Right lobe of liver (tissue), 6 donors: ENCODE measurements at places on chromosomes 4 and X. TPM values are rescaled to one million over a fixed set of nuclear protein-coding genes. Genes with fewer than 3 reads are reported as not detected.

GRCh38 chrX:21408307-21408706, 34.1 kb downstream of the CNKSR2 start:
- no peak overlapping the region for H3K27ac ChIP-seq
- H3K36me3 ChIP-seq: no peaks in the 10 kb centered on the region
- no peak for DNase-seq
- H3K27me3 ChIP-seq: no peaks in the 10 kb centered on the region
- no peak overlapping the region for H3K4me3 ChIP-seq
- H3K4me1 ChIP-seq: no peaks in the 10 kb centered on the region

DNA sequence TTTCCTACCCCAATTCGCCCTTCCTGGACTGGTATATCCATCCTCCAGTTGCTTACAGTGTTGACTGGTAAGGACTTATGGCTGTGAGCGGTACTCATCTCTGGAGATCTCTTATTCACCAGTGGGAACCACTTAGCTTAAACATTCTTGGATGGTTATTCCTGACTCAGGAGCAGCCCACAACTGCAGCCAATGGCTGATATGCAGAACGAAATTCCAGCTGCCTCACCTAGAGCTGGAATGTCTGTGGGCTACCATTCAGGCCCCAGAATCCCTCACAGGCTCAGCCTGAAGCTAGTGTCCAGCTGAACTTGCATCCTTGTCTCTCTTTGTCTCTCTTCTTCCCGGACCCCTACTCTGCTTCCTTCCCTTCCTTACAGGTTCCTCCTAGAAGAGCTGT, 138.9 kb upstream of the SMIM31 start:
- no peaks in the 10 kb centered on the region for H3K36me3 ChIP-seq
- H3K27ac ChIP-seq: no peak overlapping the region
- no peaks in the 10 kb centered on the region for H3K27me3 ChIP-seq
- no peaks in the 10 kb centered on the region for H3K4me1 ChIP-seq
- no peak for DNase-seq

DNA sequence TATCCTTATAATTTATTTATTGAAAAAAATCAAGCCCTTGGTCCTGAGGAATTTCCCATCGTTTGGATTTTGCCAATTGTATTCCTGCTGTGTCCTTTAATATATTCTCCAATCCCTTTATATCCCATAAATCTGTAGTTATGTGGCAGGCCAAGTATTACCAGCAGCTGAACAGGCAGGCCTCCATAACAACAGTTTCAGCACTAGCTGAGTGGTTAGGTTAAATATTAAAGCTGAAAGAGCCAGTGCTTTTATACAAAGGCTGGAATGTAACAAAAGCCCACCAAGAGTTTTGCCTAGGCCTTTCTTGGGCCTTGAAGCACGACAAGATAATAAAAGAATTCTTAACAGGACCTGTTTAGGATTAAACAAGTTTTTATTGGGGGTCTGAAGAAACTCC, 366.6 kb upstream of the GALNT7 start:
- H3K4me3 ChIP-seq: no peak overlapping the region
- H3K4me1 ChIP-seq: no peaks in the 10 kb centered on the region
- H3K27ac ChIP-seq: no peak overlapping the region
- no peak for DNase-seq

- DNase-seq: no peak
- no peak overlapping the region for H3K27ac ChIP-seq
- no peaks in the 10 kb centered on the region for H3K4me1 ChIP-seq
- H3K4me3 ChIP-seq: no peak overlapping the region
- H3K36me3 ChIP-seq: no peaks in the 10 kb centered on the region
Observed at GRCh38 chrX:148310426-148311165, 189.8 kb upstream of the AFF2 start.

- H3K4me1 ChIP-seq: no peaks in the 10 kb centered on the region
- no peak overlapping the region for H3K4me3 ChIP-seq
- H3K27me3 ChIP-seq: no peaks in the 10 kb centered on the region
Observed at GRCh38 chrX:138034136-138034535, 468.2 kb downstream of the ZIC3 start.

DNA sequence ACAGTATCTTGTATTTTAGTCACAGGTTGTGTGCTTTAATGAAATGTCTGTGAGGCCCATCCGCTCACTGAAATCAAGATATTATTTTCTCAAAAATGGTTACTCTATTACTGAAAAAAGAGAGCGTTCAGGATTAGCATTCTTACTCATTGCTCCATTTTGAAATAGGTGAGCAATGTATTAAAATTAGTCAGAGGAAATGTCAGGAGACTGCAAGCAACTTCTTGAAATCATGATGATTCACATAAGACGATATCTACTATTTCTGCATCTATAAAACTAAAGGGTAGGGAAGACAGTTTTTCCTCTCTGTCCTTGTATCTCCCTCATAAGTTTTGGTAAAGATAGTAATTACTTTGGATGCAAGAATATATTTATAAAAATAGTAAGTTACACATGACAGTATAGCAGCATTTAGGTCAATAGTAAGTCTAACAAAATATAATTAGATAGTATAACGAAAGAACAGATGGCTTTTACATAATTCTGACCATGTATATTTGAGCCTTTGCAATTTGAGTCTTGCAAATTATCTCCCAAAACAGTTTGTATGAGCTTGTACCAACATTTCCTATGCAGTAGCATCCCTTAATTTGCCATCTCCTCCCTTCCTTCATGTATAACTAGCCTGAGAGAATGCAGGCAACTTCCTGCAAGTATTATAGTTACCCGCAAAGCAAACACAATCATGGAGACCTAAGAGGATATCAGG, 937.8 kb downstream of the PCDH7 start:
- H3K36me3 ChIP-seq: no peaks in the 10 kb centered on the region
- no peak overlapping the region for H3K27ac ChIP-seq
- no peak overlapping the region for H3K4me3 ChIP-seq
- DNase-seq: no peak

DNA sequence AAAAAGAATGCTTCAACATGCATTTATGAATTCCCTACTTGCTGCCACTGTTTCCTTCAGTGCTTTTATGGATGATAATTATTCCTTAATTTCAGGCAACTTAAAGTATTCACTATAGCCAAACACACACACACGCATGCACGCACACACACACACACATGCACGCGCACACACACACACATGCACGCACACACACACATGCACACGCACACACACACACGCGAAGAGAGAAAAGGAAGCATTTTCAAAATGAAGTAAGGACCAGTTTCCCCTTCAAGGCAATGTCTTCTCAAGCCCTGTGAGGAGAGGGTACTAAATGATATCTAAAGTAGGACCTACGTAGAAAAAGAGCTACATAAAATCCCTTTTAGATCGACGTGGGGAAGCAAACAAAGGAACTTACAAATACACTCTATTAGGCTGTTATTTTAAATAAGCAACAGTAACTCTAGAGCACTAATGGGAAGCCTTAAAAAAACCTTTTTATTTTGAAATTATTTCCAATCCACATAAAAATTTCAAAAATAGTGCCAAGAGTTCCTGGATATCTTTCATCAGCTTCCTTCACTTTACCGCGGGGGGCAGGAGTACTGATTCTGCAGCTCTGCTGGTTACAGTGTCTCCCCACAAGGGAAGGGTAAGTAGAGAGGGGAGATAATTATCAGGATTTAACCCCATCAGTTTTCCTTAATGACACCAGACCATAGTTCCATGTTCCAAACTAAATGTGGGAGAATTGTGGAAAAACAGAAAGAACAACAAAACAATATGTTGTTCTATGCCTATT, 13.7 kb downstream of the IRF2 start:
- H3K27me3 ChIP-seq: no peaks in the 10 kb centered on the region
- peaks cover 31% of the 10 kb centered on the region for H3K4me1 ChIP-seq
- no peak overlapping the region for H3K4me3 ChIP-seq
- no peaks in the 10 kb centered on the region for H3K36me3 ChIP-seq

- no peaks in the 10 kb centered on the region for H3K27me3 ChIP-seq
- H3K27ac ChIP-seq: no peak overlapping the region
- H3K4me1 ChIP-seq: no peaks in the 10 kb centered on the region
Observed at GRCh38 chrX:37765507-37765906, 14.4 kb upstream of the CYBB start.

- H3K27me3 ChIP-seq: no peaks in the 10 kb centered on the region
- no peak overlapping the region for H3K27ac ChIP-seq
- no peak for DNase-seq
Observed at GRCh38 chr4:12978310-12978709, 505.8 kb downstream of the RAB28 start.

DNA sequence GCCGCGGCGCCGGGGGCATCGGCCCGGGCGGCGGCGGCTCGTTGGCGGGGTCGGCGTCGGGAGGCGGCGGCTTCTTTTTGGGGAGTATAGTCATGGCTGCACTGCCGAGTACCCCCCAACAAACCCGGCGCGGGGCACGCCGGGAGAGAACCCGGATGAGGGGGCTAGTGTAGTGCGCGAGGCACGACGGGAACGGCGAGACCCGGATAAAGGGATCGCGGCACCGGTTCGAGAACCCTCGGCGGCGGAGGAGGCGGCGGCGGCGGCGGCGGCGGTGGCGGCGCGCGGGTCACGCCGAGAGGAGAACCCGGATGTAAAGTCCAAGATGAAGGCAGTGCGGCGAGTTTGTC, at the start of gene OTUD5:
Gene OTUD5 (minus strand): TSS at position 131 of the 350 bp plus-strand sequence. CDS start 37 bp downstream, at position 94.
- no peaks in the 10 kb centered on the region for H3K27me3 ChIP-seq
- H3K4me1 ChIP-seq: no peaks in the 10 kb centered on the region
- DNase-seq: no peak
- H3K4me3 ChIP-seq: peak within 1 kb of the TSS; percentile 63
- H3K36me3 ChIP-seq: no peaks in the 10 kb centered on the region

DNA sequence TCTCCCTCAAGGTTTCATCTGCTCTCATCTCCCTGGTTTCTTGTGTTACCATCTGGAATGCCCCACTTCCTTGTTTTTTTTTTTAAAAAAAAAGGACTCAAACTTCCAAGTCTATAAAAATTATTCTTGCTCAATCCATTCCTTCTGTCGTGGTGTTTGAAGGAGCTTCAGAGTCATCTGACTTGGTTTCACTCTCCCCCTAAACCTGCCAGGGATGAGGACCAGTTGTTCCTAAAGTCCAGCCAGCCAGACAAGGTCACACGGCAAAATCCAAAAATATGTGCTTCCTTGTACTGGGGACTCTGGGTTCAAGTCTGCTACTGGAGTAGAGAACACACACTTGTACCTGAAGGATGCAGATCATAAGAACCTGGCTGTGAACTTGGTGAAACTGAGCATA, 84.5 kb upstream of the GPM6B start:
- no peaks in the 10 kb centered on the region for H3K27me3 ChIP-seq
- no peak for DNase-seq
- no peak overlapping the region for H3K27ac ChIP-seq
- no peak overlapping the region for H3K4me3 ChIP-seq

DNA sequence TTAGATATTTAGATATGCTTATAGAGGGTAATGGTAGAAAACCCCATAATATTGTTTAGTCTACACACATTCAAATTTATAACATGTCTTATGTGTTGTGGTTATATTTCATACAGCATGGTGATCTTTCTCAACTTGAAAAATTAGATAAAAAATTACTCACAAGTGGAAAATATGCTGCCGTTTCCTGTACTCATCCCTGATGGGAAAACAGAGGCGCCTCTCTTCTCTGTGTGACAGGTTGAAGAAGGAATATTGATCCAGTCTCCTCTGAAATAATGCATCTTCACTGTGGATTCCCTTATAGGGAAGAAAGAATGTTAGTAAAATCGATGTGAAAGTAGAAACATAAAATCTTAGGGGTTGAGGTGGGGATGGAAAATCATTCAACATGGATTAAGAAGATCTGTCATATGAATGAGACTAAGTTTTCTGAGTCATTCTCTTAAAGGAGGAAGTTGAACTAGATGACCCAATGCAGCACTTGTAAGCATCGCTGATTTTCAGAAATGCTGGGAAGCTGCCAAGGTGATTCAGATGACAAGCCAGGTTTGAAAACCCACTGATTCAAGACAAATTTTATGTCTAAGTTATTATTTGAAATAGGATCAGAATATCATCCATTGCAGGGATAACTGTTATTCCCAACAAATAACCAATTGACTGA, 70.7 kb downstream of the ANKRD50 start:
- no peak overlapping the region for H3K4me3 ChIP-seq
- H3K36me3 ChIP-seq: no peaks in the 10 kb centered on the region
- no peaks in the 10 kb centered on the region for H3K4me1 ChIP-seq

DNA sequence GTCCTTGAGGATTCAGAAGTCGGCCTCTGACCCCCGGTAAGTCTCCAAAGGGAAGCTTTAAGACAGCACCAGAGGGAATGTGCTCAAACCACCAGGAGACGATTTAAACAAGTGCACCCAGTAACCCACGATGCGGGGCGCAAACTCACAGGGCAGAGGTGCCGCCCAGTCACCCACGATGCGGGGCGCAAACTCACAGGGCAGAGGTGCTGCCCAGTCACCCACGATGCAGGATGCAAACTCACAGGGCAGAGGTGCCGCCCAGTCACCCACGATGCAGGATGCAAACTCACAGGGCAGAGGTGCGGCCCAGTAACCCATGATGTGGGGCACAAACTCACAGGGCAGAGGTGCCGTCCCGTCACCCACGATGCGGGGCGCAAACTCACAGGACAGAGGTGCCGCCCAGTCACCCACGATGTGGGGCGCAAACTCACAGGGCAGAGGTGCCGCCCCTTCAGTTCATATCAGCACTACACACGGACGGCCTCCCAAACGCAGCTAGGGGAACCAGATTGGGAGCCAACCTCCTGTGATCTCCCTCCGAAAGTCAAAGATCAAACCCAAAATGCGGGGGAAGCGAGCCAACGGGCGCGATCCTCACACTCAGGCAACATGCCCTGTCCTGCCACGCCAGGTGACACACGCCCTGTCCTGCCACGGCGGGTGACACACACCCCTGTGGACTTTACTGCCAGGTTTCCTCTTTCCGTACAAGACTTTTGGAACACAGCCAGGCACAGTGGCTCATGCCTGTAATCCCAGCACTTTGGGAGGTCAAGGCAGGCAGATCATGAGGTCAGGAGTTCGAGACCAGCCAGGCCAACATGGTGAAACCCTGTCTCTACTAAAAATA, 11.3 kb downstream of the PPP2R3B start:
- no peaks in the 10 kb centered on the region for H3K4me1 ChIP-seq
- H3K36me3 ChIP-seq: no peaks in the 10 kb centered on the region
- DNase-seq: no peak
- H3K27ac ChIP-seq: no peak overlapping the region
- no peak overlapping the region for H3K4me3 ChIP-seq

GRCh38 chrX:139639253-139639652, 68.7 kb downstream of the MCF2 start:
- H3K27me3 ChIP-seq: no peaks in the 10 kb centered on the region
- H3K27ac ChIP-seq: no peak overlapping the region
- H3K36me3 ChIP-seq: no peaks in the 10 kb centered on the region
- no peak for DNase-seq
- H3K4me1 ChIP-seq: no peaks in the 10 kb centered on the region

DNA sequence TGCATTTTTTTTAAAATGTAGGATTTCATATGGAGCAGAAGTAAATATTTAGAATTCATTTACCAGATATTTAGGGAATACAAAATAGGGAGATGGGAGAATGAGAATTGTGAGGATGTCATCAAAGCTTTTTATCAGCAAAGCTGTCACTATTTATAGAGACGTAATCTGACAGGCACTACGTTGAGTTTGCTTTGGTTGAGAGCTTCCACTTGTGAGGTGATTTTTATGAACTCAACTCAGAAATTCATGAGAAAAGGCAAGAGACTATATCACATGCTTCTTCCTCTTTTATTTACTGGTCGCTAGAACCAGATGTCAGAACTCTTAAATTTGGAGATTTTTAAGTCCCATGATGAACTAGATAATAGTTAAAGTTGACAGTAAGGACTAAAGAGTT, 211.2 kb downstream of the GBA3 start:
- DNase-seq: no peak
- no peaks in the 10 kb centered on the region for H3K36me3 ChIP-seq
- no peaks in the 10 kb centered on the region for H3K27me3 ChIP-seq
- no peak overlapping the region for H3K4me3 ChIP-seq
- no peak overlapping the region for H3K27ac ChIP-seq

CENPE gene
- total RNA-seq: 1.4 TPM

ADGRL3 gene
- 0.58 TPM for total RNA-seq
